Activated T-cell treated with anti-CD3 and anti-CD28 coated beads for 4 hours (primary cell): ENCODE measurements at places on chromosomes 2 and 18.

DNA sequence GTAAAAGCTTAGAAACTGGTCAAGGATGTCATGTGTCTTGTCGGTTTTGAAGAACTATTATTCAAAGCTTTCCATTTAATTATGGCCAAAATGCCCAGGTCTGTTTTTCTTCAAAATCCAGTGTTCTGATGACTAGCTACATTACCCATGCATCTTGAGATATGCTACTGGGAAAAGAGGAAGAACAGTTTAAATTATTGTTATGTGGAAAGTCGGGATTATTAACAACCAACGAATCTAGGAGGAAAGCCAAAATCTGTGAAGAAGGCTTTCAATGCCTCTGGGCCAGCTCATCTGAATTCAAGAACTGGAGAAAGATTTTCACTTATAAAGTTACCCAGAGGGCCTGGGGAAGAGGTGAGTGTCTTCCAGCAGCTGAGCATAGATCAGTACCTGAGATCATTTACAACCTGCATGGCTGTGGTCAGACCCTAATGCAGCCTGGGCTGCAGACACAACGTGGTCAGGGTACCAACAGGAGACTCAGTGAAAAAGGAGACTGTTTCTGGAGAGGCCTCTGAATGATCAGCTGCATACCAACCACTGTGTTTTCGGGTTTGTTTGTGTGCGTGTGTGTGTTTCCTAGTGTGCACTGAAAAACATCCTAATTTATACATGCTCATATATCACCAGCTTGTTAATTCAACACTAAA is 308.5 kb downstream of the NRXN1 start:
- no peak for DNase-seq

DNA sequence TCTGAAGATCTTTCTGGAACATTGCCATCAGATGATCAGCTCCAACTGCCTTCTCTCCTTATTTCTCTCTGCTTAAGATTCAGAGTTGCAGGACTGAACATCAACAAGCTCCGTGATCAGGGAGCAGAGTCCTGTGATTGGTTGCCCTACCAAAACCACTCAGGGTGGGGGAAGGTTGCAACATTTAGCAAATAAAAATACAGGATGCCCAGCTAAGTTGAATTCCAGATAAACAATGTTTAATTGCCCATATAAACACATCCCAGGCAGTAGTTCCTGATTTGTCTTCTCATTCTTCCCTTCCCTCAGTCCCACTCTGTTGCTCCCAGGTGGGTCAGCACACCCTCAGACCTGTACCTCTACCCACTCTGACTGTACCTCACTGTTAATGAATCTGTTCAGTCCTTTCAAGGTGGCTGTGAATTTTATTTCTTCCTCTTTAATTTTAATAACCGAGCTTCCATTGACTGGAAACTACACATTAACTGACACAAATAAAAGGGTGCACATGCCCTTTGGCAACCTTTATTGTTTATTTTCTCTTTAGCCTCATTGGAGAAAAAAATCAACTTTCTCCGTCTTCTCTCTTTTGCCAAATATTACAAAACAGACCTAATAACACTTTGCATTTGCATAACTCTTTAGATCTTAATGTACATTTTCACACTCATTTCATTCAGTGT is 167.1 kb upstream of the PKDCC start:
- no peak for DNase-seq

DNA sequence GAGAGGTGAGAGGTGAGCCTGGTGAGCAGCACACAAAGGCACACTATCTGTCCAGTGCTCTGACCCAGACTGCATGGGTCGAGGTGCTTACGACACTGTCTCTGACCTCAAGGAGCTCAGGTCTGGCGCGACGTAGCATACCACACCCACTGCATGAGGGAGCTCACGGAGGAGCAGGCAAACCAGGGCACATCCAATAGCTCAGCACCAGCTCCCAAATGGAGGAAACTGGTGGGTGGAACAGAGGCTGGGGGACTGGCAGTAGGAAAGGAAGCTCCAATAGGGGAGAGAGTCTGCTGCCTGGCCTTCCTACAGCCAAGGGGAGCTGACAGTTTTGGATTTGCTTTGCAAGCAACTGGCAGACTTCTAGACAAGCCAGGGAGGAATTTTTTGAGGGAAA is 36.3 kb downstream of the CELF4 start:
- no peak for DNase-seq

- no peak for DNase-seq
These were observed 35.4 kb downstream of the ANKMY1 start for GRCh38 chr2:240522406-240522805.

- no peak for DNase-seq
These were observed 30.0 kb upstream of the CFAP36 start for GRCh38 chr2:55489467-55490062.

- no peak for DNase-seq
These were observed 140.7 kb upstream of the SCN7A start for GRCh38 chr2:166634706-166635105.

DNA sequence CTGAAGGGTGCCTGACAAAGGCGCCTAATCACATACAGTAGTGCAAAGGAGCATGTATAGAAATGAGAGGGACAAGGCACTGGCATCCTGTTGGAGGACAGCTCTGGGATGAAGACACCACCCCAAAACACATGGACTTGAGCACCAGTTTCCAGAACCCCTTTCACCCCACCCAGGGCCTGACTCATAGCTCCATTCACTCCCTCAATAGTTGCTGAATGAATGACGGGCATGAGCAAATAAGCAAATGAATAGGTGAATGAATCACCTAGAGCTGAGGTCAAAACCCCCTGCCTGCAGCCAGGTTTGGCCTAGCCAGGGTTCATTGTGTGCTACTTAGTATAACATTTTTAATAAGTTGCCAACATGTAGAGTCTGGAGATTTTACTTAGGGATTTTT is 66.3 kb downstream of the NRP2 start:
- DNase-seq: no peak

DNA sequence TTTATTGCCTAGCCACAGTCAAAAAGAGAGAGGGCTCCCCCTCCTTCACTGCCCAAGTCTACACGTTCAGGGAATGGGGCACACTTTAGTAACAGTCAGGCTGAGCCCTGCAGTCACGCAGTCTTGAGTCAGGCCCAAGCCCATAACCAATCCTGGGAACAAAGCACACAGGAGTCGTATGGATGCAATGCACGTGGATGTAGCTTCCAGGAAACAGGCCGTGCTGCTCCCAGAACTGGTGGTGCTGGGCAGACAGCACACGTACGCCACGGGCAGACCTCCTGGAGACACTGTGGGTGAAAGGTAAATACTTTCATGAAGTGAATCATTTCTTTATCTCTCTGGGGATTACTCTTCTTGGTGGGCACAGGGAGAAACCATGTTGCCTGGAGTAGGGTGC is 30.0 kb upstream of the MBP start:
- DNase-seq: no peak

GRCh38 chr18:46250084-46250811 is 146.1 kb downstream of the HAUS1 start:
- DNase-seq: peak; percentile 42

- DNase-seq: no peak
These were observed 81.6 kb downstream of the DDX1 start for GRCh38 chr2:15672961-15673918.

DNA sequence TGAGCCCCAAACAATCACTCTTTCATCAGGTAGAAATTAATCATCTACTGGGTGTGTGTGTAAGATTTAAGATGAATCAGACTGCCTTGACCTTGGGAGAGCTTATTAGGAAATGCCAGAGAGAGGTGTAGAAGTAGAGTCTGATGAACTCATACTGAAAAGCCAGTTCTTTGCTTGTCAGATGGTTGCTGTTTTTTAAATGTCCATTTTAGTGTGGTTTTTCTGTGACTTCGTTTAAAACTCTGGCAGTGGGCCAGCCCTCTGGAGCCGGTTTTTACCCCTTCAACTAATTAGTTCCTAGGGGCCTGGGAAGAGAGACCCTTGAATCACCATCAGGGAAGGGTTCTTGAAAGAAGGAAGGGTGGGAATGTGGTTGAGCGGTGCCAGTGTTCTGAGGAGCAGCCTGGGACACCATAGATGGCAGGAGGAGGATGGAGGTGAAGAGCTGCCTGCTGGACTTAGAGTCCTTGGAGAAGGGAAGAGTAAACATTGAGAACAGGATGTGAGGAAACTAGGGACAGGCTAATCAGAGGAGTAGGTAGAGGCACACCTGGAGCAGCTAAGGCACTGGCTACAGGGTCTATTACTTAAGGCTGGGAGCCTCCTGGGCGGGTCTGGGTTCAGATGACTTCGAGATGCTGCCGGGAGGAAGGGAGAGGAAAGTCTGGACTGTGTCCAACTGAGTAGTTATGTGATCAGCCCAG is 66.1 kb downstream of the LRRFIP1 start:
- no peak for DNase-seq

GRCh38 chr2:231260442-231261208 is 62.2 kb downstream of the ARMC9 start:
- DNase-seq: no peak

GRCh38 chr18:9851511-9851910 is 34.3 kb upstream of the TXNDC2 start:
- DNase-seq: no peak

- DNase-seq: no peak
These were observed 101.5 kb downstream of the VWA3B start for GRCh38 chr2:98188351-98189046.

GRCh38 chr2:224576088-224576715 is 9.0 kb downstream of the CUL3 start:
- no peak for DNase-seq

- DNase-seq: no peak
These were observed 16.9 kb upstream of the HAAO start for GRCh38 chr2:42809131-42809818.

DNA sequence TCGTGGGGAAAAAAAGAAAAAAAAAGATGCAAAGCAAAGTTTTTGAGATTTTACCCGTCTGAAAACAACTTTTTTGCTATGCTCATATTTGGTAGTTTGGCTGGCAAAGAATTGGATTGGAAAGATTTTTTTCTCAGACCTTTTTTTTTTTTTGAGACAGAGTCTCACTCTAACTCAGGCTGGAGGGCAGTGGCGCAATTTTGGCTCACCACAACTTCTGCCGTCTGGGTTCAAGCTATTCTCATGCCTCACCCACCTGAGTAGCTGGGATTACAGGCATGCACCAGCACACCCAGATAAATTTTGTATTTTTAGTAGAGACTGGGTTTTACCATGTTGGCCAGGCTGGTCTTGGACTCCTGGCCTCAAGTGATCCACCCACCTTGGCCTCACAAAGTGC is 56.3 kb upstream of the TANC1 start:
- no peak for DNase-seq

DNA sequence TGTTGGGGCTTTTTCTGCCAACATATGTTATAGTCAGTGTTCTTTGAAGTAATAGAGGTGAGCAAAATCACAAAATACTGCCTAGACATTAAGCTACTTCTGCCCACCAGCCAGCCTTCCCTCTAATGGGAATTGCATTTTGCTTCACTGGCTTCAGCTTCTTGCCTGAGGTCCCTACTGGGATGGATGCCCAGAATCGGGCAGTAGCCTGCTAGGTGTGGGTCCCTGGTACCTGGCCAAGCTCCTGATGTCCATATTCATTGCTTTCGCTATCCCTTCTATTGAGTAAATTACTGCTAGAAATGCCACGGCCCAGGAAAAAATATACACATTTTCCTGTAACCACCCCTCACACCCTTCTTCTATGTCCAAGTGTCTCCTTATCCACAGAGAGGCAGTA is 27.0 kb downstream of the CRYGD start:
- DNase-seq: no peak

DNA sequence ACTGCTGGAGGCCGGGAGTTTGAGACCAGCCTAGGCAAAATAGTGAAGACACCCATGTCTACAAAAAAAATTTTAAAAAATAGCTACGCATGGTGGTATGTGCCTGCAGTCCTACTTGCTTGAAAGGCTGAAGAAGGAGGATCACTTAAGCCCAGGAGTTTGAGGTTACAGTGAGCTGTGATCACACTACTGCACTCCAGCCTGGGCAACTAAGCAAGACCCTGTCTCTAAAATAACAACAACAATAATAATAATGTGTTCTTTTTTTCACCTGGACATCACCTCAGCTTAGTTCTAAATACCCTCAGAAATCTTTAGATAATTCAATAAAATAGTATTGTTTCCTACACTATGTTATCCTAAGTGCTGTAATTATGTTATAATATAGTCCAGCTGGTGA is 397.1 kb upstream of the ZNF804A start:
- DNase-seq: no peak
